ENCODE measurements at places on chromosomes 2 and 18.

DNA sequence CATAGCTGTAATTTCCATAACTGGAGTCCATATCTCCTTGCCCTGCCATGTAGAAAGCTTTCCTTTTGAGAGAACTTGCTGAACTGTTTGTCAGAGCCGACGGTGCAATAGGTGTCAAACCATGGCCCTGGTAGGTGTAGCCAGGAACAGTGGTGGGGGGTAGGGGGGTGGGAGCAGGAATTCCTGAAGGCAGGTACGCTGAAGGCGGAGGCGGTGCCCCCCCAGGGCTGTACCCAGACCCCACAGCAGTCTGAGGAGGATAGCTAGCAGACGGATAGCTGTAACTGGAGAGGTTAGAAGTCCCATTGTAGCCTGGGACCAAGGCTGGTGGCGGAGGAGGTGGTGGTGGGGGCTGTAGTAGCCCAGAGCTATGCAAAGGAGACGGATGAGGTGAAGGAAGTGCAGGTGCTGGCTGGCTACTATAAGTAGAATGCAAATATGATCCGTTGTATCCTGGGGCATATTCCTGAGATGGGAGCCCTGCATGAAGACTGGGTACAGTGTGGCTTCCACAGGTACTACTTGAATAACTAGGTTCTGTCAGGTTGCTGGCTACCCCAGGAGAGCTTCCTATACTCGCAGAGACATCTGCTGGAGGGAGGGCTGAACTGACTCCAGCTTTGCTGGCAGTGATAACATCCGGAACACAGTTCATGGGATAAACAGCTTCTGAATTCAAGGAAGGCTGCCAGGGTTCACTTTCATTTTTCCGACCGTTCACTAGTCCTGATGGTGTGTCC lies 124.8 kb downstream of the FIGN start:
- peak; percentile 23 for DNase-seq

DNA sequence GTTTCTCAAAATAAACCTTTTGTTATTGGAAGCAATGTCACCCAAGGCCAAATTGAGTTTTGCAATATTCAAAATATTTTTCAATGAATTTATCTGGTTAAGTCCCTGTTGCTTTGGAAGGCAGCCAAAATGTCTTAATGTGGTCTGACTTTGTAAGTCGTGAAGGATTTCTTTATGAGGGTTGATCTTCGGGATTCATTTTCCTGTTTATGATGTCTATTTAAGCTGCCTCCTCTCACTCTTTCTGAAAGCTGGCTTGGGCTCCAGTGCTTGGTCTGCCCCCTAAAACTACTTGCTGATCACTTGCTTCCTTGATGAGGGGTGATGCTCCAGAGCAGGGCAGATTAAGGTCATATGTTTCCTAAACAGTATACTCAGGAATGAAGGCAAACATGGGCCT lies 141.1 kb downstream of the ANTXR1 start:
- no peak for DNase-seq

DNA sequence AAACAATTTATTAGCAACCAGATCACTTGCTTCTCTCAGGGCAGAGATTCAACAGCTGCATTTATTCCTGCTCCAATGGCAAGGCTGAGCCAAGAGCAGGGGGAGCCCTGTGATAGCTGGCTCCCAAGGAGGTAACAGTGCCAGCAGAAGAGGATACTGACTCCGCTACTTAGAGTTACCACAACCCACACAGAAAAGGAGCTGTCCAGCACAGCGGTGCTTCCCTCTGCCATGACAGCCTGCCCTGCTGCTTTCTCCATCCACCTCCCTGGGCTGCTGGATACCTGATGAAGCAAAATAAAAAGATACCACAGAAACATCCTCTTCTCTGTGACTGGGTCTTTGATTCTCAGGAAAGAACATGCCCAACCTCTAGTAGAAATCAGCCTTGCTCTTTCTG lies 467.2 kb downstream of the LRRTM4 start:
- DNase-seq: no peak

DNA sequence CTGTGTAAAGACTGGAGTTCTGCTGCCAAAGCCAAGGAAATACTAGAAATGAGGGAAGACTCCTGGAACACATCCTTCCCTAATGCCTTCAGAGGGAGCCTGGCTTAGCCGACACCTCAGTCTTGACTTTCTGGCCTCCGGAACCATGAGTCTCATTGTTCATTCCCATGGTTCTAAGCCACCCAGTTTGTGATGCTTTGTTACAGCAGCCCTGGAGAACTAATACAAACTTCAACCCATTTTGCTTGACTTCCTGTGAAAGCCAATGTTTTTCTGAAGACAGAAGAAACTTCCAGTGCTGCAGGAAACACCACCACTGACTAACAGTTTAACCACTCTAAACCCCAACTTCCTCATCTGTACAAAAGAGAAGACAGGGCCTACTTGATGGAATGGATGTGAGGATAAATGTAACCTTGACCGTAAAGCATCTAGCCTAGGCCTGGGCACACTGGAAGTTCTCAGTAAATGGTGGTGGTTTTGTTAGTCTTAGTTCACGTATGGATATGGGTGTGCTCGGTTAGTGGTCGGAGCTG lies 85.9 kb upstream of the RFX8 start:
- DNase-seq: no peak

GRCh38 chr2:65165558-65165957 lies 35.7 kb upstream of the RAB1A start:
- DNase-seq: no peak

DNA sequence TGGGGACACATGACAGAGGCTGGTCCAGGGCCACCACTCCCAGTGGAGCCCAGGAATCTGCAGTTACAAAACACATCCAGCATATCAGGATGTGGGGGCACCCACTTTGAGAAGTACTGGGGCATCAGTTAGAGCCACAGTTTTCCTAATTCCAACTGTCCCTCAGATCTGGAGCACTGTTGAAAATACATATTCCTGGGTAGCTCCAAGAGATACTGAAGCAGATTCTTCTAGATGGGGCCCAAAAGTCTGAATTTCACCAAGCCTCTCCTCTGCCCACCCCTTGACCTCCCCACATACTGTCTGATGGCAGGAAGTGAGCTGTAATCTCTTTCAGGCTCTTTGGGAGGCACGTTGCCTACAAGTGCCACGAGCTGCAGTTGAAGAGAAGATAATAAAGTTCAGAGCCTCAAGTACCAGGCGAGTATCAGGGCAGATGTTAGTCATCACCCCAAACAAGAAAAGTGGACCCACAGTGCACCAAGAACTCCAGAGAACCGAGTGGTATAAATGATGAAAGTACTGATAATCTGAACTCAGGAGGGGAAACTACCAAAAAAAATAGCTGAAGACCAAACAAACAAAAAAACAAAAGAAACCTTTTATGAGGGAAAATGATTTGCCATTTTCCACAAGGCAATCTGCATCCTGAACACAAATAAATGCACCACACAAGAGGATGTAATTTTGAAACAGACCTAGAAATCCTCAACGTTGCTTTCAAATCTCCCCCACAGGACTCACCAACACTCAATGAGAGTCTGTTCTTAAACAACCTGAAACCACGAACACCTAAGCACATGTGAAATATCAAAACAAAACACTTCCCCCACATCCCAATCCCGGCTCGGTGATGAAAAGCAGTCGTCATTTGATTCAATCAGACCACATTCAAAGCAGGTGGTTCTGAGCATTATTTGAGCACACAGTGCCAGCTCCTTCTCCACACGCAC lies 98.7 kb downstream of the TCF4 start:
- no peak for DNase-seq

DNA sequence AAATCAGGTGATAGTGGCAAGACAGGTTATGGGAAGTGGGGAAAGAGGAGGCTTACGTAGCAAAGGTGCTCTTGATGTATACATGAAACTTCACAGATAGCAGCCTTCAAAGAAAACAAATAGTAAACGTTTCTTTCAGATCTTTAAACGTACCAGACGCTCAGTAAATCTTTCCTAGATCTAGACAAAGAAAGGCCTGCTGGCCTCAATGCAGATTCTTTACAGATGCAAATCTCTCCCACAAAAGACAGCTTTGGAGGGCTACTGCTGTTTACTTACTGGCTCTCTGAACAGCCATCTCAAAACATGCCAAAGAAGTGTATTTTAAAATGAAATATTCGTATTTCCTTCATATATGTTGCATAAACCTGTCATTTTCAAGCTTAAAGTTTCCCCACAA lies 1279.9 kb upstream of the NRXN1 start:
- DNase-seq: no peak

DNA sequence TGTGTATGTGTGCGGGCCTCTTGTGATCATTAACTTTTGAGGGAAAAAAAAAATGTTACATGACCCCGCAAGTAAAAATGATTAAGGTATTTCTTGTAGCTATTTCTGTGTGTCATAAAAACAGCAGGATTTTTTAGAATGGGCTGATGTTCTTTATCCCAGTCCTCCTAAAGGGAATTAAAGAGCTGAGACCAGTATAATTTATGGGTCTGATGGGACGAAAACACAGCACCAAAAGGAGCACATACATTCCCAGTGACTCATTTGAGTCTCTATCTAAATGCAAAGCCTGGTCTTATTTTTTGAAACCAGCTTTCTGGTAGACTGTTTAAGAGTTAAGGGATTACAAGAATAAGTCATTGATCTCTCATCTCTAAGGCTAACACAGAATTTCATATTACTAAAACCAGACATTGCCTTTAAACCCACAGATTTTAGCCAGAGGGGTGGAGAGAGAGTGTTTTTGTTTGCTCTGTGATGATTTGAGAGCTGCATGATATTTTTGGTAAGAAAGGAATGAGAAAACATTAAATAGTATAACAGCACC lies 342.3 kb upstream of the EPHA4 start:
- no peak for DNase-seq

GRCh38 chr2:233062451-233062850 lies 2.3 kb downstream of the INPP5D start:
- DNase-seq: no peak

DNA sequence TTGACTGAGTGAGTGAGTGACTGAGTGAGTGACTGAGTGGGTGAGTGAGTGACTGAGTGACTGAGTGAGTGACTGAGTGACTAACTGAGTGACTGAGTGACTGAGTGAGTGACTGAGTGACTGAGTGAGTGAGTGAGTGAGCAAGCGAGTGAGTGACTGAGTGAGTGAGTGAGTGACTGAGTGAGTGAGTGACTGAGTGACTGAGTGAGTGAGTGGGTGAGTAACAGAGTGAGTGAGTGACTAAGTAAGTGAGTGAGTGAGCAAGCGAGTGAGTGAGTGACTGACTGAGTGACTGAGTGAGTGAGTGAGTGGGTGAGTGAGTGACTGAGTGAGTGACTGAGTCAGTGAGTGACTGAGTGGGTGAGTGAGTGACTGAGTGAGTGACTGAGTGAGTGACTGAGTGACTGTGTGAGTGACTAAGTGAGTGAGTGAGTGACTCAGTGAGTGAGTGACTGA lies 11.9 kb downstream of the MAL start:
- no peak for DNase-seq

- DNase-seq: no peak
Observed at GRCh38 chr2:29777161-29777560, 144.2 kb downstream of the ALK start.

- DNase-seq: no peak
Observed at GRCh38 chr2:105100046-105100840, 62.4 kb downstream of the MRPS9 start.

- no peak for DNase-seq
Observed at GRCh38 chr2:136065384-136065783, 52.6 kb downstream of the CXCR4 start.

DNA sequence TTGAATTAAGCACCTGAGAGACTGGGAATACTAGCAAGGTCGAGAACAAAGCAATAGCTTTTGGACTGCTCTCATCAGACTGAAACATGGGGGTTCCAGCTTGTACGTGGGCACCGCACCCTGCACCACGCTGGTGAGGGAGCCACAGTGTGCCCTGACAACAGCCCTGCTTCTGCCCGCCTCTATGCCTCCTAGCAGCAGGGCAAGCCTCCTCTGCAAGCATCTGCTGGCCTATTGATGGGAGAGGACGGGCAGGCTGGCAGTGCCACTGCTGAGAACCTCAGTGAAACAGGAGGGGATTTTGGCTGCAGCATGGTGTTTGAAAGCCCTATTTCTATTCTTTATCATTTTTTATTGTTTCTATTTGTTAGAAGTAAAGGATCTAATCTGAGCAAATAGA lies 146.1 kb upstream of the OTOS start:
- no peak for DNase-seq
